CD4-positive, CD25-positive, alpha-beta regulatory T cell (primary cell): ENCODE measurements at places on chromosomes 5 and 9. TPM values are rescaled to one million over a fixed set of nuclear protein-coding genes. Genes with fewer than 3 reads are reported as not detected.

- no peak for DNase-seq
Observed at GRCh38 chr9:23477908-23478307, 348.1 kb downstream of the ELAVL2 start.

DNA sequence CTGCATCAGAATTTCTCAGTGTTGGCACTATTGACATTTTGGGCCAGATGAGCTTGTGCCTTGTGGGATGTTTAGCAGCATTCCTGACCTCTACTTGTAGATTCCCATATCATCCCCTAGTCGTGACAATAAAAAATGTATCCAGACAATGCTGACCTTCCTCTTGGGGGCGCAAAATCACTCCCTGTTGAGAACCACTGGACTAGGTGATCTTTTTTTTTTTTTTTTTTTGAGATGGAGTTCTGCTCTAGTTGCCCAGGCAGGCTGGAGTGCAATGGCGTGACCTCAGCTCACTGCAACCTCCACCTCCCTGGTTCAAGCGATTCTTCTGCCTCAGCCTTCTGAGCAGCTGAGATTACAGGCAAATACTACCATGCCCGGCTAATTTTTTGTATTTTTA, 22.6 kb downstream of the STXBP1 start:
- DNase-seq, result no peak

GRCh38 chr5:150641006-150641570, 628 bp downstream of the SYNPO start:
- DNase-seq, result no peak

- no peak for DNase-seq
Observed at GRCh38 chr5:172312286-172312685, 28.7 kb upstream of the UBTD2 start.

DNA sequence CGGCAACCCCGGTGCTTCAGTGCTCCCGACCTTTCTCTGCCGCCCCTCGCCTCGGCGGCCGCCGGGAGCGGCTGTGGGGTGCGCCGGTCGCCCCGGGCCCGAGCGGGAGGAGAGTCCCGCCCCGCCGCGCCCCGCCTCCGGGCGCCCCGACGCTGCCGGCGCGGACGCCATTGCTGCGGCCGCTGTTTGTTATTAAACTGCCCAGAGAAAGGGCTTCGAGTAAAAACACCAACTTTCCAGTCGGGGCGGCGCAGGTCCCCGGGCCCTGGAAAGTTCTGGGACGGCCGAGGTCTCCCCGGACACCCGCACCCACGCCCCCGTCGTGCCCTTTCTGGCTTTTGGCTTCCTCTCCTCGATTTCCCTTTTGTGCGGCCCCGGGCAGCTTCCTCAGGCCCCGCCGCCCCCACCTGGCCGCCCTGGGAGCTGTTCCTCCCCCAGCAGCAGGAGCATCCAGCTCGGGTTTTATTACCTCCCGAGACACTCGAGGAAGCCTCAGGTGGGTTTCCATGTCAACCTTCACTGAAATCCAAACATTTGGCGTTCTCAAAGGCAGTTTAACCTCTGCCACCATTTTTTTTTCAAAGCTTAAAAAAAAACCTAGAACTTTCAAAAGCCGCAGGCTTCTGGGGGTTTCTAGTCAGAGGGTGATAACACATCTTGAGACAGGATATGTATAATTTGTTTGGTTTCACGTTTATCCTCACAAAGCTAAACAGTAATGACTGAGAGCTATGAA, 334.4 kb downstream of the CWC27 start:
- DNase-seq, result peak; percentile 46

GRCh38 chr5:62395210-62395950, 8.3 kb downstream of the DIMT1 start:
- DNase-seq, result no peak

DNA sequence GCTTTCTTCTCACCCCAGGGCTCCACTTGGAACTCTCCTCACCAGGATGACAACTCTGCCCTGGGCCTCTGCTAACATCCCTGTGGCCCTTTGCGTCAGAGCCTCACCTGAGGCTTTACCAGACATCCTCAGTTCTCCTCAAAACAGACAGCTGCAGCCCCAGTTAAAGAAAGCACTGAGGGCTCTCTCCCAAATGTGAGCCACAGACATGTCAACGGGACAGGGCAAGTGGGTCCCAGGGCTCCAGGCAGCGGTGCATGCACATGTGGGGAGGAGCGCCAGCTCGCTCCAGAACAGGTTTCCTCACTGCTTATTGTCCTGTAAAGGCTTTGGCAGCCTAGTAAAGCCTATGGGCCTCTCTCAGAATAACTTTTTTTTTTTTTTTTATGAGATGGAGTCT, 37.3 kb downstream of the IPPK start:
- no peak for DNase-seq

- no peak for DNase-seq
Observed at GRCh38 chr5:138843316-138844124, 31.6 kb downstream of the LRRTM2 start.

- DNase-seq, result no peak
Observed at GRCh38 chr5:1437226-1437829, 7.9 kb downstream of the SLC6A3 start.

DNA sequence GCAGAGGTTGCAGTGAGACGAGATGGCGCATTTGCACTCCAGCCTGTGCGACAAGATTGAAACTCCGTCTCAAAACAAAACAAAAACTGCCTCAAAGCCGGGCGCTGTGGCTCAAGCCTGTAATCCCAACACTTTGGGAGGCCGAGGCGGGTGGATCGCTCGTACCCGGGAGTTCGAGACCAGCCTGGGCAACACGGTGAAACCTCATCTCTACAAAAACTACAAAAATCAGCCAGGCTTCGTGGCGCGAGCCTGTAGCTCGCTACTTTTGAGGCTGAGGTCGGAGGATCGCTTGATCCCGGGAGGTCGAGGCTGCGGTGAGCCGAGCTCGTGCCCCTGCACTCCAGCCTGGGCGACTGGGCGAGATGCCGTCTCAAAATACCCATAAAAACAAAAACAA, 988 bp downstream of the GFM2 start:
- no peak for DNase-seq

- no peak for DNase-seq
Observed at GRCh38 chr9:95344735-95345325, 27.3 kb upstream of the FANCC start.

GRCh38 chr5:90940227-90940995, 381.8 kb downstream of the ADGRV1 start:
- DNase-seq, result peak; percentile 61

GRCh38 chr5:43647789-43648188, 44.8 kb downstream of the NNT start:
- no peak for DNase-seq

DNA sequence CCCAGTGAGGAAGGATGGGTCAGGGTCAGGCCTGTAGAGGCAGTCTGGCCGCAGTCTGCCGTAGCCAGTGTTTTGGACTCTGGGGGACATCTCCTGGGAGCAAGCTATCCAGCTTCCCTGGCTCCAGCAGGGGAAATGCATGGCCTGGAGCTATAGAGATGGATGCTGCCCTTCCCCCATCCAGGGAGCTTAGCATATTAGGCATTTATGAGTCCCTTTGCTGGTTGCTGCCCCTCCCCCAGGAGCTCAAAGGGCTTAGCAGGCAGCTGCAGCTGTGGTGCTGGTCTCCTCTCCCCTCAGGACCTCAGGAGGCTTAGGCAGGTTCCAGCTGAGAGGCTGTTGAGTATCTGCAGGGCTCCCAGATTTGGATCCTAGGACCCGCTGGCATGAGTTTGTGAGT, 1158.7 kb downstream of the DTWD2 start:
- no peak for DNase-seq

- DNase-seq, result no peak
Observed at GRCh38 chr5:86074297-86074696, 543.4 kb upstream of the COX7C start.

The TMOD1 gene
- total RNA-seq, result 3.7 TPM

- DNase-seq, result no peak
Observed at GRCh38 chr9:134007150-134007549, 15.0 kb upstream of the VAV2 start.

DNA sequence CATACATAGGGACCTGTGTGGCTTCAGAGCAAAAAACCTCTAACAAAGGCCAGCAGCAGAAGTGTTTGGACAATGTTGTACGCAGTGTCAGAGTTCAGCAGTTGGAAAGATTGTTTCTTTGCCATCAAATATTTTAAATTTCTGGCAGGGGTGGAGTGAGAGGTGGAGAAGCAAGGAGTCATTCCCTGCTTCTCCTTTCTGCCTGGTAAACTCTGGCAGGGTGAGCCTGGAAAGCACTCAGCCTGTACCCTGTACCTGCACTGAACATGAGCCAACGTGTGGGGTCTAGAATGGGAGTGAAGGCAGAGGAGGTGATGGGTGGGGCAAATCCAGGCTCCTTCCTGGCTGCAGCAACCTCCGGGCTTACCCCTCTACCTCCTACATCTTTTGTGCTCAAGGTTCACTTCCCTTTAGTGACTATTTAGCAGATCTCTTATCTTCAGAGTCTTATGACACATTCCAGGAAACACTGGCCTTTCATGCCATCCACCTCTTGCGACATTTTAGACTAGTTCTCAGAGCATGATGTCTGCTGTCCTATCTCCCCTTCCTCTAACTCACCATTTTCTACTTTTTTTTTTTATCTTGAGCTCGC, 445.0 kb upstream of the PIK3R1 start:
- no peak for DNase-seq

DNA sequence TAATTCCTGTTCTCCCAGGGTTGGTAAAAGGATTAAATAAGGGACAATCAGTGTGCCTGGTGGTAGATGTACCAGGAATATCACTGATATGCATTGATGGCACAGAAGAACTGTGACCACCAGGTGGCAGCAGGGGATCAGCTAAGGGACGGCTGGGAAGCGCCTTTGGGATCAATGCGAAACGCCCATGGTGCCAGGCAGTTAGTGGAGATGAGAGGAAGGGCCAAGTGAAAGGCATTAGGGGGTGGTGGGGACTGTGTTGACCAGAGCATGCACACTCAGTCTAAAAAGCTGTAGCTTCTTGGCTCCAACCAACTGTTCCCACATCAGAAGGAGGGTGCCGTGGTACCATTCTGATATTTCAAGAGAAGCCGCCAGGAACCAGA, 55.6 kb downstream of the ARHGEF37 start:
- peak; percentile 38 for DNase-seq

The COL5A1 gene
- total RNA-seq, result 1.7 TPM

DNA sequence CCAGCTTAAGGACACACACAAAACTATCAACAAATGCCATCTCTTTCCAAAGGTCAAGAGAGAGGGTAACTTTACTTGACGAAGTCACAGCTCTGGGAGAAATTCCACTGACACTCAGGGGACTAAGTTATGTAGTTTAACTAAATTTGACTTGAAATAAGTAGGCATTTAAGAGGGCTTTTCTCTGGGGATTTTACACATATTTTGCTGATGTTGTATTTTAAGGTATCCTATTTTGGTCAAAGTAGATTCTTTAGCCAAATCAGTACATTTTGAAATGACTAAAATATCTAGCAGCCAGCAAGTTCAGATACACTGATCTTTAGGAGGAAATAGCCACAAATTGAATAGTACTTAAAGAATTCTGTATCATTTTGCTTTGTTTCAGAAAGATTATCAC, 652.0 kb downstream of the PDE4D start:
- no peak for DNase-seq

The RLN2 gene
- total RNA-seq, result 1.3 TPM

The UNC5A gene
- total RNA-seq, result not detected

The ISL1 gene
- total RNA-seq, result not detected

DNA sequence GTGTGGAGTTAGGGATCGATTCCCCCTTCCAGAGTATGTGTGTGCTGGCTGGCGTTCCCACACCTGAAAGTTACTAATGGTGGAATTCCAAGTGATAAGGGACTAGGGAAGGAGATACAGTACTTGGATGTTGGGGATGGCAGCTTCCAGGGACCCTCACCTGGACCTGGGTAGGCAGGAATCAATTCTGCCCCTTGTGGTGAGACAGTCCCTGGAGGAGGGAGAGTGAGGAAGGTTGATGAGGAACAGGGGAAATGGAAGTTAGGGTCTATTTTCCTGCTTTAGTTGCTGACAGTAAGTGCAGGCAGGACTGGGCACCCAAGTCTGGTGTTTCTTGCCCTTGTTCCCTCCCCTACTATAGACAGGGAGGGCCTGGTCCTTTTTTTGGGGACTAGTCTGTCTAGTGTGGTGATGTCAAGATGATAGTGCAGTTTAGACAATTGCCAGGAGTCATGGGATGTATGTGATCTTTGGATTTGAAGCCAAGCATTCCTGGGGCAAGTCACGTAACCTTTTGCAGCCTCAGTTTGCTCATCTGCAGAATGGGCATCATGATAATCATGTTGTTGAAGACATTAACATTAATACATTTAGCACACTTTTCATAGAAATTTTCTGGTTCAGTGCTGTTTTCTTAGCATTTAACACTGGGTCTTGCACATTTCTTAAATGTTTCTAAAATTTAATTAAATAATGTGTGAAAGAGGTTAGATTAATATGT, 51.7 kb downstream of the DAB2IP start:
- no peak for DNase-seq

The MELK gene
- total RNA-seq, result 1.7 TPM

- no peak for DNase-seq
Observed at GRCh38 chr9:92962846-92963245, 15.5 kb downstream of the FGD3 start.

DNA sequence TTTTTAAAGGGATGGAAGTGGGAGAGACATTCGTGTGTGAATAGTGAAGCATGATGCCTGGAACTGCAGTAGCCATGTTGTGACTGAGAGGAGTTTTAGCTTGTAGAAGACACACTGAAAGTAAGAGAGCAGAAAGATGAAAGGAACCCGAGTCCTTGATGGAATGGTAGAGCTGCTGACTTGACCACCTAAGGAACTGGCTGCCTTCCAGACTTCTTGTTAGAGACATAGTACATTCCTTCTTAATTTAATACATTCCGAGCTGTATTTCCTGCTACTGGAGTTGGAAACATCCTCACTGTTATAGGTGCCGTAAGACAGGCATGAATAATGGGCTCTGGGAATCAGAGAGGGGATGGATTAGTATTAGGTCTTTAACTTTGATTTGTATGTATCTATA, 7.4 kb downstream of the CER1 start:
- no peak for DNase-seq

The ADRB2 gene
- total RNA-seq, result 1.0 TPM

GRCh38 chr5:67202828-67203227, 6.2 kb upstream of the CD180 start:
- no peak for DNase-seq
